ENCODE measurements at places on chromosomes 5 and 9. TPM values are rescaled to one million over a fixed set of nuclear protein-coding genes. Genes with fewer than 3 reads are reported as not detected.

Gene ABHD17B
- 35.0 TPM for total RNA-seq

- DNase-seq, result no peak
Observed at GRCh38 chr5:32387211-32387610, 57.3 kb downstream of the ZFR start.

- DNase-seq, result no peak
Observed at GRCh38 chr5:76490960-76491359, 87.9 kb downstream of the IQGAP2 start.

- DNase-seq, result no peak
Observed at GRCh38 chr5:59798862-59799667, 94.5 kb downstream of the PDE4D start.

DNA sequence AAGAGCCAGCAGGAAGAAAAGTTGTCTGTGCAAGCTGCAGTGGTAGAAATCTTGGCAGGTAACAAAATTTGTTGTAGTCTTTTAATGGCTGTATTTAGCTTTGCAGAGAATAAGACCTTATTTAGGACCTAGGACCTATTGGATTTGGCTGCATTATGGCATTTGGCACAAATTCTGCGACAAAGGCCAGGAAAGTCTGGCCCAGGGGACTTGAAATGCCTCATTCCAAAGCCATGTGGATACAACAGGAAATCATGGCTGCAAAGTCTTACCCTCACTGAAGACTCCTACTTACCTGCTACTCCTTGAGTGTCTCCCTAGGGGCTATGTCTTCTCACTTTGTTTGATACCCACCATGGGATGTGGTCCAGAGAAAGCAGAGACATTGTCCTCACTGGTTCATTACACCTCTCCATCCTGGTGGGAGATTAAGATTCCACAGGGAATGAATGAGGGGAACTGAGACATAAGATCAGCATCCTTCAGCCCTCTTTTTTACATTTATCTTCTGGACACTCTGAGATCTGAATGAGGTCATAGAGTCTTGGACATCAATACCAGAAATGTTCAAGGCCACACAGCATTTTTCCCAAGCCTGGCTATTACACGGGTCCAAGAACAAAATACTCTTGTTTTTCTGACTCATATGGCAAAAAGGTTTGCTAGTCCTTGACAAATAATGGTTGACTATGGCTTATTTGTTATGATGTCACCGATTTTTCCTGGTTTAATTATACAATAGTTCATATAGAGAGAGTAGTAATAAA lies 119.4 kb downstream of the PDE8B start:
- no peak for DNase-seq

Gene OR1Q1
- total RNA-seq, result not detected

GRCh38 chr9:137784046-137784445 lies 93.5 kb upstream of the CACNA1B start:
- DNase-seq, result no peak

GRCh38 chr9:129591916-129592315 lies 29.0 kb downstream of the C9orf50 start:
- no peak for DNase-seq

DNA sequence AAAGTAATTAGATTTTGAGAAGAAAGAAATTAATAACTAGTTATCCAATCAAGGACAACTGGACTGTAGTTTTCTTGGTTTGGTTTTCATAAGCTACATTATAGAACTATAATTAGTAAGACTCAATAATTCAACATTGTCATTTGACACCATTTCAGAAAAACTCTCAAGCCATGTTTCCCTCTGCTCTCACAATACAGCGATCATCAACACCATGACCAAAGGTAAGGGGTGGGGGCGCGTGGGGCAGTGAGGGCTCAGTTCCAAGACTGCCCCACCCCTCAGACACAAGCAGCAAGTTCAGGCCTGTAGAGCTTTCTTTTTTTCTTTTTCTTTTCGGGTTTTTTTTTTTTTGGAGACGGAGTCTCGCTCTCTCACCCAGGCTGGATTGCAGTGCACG lies 6.4 kb downstream of the CMBL start:
- DNase-seq, result peak; percentile 40

DNA sequence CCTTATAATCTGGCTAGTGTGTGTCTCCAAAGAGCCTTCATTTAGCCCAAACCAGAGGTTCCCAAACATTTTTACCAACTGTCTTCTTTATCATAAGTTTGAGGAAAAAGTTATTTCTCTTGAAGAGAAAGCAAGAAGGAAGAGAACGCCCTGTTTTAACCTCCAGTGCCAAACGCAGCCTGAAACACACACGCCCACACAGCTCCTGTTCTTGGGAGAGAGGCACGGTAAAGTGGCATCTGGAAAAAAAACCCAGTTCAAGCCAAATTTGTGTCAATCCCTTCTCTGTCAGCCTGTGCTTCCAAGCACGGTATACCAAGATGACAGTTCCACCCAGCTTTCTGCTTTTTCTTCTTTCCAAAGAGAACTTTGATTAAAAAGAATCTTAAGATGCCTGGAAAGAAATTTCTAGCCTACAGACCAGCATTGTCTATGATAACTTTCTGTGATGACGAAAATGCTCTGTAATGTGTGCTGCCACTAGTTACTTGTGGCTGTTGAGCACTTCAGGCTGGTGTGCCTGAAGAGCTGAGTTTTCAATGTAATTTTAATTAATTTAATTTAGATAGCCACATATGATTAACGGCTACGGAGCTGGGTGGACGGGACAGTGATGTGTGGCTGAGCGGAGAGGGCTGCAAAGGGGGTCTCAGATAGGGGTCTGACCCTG lies 62.3 kb downstream of the ACER2 start:
- DNase-seq, result no peak

Gene GALNT12
- total RNA-seq, result 1.3 TPM

Gene PTGR1
- 30.9 TPM for total RNA-seq

Gene ANP32B
- total RNA-seq, result 21.2 TPM

Gene CHSY3
- total RNA-seq, result 2.7 TPM

DNA sequence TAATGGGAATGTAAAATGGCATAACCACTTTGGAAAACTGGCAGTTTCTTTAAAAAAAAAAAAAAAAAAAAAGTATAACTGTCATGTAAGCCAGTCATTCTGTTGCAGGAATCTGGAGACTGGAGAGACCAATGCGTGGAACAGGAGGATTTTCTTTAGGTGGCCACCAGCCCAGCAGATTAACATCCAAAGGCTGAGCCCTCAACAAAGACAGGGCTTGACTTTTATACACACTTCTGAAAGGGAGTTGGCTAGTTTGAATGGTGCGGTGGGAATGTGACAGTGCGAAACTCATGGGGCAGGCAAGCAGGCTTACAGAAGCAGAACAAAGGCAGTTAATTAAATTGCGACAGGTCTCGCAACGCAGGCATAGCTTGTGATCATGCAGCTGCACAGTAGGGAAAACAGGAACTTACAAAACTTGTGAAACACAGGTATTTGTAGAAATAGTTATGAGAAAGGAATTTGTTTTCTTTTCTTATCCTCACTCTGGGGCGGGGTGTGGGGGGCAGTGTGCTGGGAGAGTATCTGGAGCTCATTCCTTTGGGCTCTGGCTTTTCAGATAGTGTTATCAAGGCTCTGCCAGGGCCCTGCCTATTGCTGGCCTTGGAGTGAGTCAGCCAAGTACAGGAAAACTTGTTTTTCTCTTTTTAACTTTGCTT lies 12.0 kb downstream of the UIMC1 start:
- DNase-seq, result no peak

GRCh38 chr5:170920196-170920595 lies 58.4 kb downstream of the RANBP17 start:
- DNase-seq, result no peak

DNA sequence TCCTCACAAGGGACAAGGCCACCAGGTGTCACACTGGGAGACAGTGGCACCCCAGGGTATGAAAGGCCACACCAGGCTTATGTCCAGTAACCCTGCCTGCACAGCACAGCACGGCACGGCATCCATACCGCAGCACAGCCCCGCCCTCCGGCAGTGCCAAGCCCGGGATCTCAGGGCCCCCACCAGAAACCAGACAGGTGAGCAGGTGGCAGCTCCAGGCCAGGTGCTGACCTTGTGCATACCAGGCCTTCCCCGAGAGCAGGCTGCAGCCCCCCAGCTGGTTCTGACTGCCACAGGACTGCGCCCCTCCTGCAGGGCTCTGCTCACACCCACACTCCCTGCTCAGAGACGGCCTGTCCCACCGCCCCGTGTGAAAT lies 56.5 kb downstream of the ADAMTS2 start:
- no peak for DNase-seq

- DNase-seq, result no peak
Observed at GRCh38 chr5:101977729-101978345, 318.2 kb downstream of the SLCO4C1 start.

DNA sequence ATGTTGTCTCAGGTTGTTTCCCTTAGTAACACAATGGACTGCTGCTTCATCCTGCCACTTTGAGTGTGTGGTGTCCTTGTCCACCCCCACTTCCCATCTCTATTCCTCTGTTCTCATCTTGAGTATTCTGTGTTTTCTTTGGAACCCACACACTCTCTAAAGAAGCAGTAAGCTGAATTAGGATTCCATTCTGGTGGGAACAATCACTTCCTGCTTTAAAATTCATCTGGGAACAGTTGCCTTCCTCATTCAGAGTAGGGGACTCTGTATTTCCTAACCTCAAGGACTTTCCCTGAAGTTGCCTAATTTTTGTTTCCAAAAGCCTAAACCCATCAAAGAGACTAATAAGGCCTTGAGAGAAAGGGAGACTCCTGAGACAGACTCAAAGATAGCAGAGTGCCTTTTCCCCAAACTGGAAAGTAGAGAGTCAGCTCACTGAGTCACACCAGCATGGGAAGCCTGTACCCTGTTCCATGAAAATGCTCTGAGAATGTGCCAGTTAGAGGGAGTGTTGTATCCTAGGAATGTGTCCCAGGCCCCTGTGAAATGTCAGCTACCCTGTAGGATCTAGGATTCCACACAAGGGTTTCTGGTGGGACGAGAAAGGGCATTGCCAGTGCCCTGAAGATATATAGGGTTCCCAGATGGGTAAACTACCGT lies 63.6 kb downstream of the CCDC192 start:
- no peak for DNase-seq

DNA sequence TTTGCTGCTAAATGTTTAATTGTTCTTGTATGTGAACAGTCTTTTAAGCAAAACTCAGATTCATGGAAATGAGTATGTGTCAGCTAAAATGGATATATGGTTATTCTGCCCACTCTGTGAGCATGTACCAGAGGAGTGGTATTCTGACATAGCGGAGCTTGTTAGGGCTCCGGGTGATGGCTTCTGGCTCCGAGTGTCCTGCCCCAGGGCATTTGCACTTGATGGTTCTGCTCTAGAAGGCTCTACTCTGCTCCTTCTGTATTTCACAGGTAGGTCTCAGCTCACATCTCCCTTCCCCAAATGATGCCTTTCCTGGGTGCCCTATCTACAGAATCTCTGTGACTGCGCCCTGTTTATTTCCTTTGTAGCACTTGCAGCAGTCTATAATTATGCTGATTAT lies 113.3 kb downstream of the ARHGAP26 start:
- DNase-seq, result no peak

Gene LMBRD2
- total RNA-seq, result 23.7 TPM

DNA sequence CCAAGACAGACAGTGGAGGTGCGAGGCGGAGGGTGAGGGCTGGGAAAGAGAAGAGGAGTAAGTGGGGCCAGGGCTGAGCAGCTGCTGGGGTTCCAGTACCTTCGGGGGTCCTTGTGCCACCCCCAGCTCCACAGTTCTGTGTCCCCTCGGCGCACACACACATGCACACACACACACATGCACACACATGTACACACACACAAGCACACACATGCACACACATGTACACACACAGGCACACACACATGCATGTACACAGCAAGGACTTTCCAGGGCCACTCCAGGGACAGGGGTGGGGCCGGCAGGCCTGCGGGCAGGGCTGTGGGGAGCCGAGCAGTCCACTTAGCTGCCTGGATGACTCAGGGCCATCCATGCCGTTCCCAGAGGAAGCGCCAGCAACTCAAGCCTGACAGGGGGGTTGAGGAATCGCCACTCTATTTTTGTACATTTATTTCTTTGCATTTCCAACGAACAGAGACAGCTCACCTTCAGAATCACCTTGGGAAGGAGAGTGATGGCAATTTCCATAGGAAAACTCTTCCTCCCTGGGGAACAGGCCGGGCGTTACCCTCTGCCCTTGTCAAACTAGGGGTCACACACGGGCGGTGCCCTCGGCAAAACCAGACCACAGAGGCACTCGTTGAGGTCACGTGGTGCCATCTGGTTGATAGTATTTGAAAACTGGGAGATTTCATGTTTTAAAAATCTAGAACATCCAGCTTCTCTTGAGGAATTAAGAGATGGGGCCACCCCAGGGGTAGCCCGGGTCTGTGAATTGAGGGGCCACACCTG lies 135.7 kb downstream of the ADAMTS2 start:
- DNase-seq, result no peak

DNA sequence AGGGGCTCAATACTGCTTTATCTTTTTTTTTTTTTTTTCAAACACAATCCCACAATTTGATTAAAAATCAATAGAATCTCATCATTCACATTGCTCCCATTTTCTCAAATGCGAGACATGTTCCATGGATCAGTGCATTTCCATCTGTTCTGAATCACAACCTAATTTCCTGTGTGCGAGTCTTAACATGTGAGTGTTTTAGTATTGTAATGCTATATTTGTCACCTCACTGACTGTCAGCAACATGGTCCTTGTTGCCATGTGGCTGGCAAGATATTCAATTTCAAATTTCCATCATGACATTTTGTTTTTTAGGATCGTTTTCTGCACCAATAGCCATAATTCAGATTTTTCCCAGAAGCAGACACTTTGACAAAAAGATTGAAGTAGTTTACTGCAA lies 233.2 kb upstream of the PRDM9 start:
- DNase-seq, result no peak

Gene CLTA
- total RNA-seq, result 48.4 TPM

- DNase-seq, result no peak
Observed at GRCh38 chr5:156019571-156020180, 307.3 kb upstream of the SGCD start.

Gene ACOT12
- total RNA-seq, result 0.53 TPM

GRCh38 chr5:181197326-181197951 lies 7.6 kb downstream of the TRIM7 start:
- DNase-seq, result no peak

DNA sequence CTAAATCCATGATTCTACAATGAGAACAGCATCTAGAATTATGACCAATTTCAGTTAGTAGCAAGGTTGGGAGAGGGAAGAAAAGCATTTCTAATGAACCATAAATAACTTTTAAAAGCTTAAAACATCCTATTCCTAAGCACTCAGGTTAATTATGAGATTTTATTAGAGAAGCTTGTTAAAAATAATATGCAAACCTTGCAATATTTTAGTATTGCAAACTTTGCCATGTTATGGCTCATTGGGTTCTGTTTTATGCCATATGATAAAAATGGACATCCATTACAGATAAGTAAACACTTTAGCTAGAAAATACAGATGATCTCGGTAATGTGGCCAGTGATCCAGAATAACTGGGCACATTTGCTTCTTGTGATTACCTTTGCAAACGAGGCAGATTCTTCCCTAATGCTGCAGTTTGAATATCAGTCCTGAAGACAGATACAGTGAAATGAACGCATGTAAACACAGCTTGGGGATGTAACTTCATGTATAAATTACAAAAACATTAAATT lies 447.0 kb downstream of the PLK2 start:
- no peak for DNase-seq

Gene DNM1
- total RNA-seq, result 1.8 TPM

Gene JAKMIP2
- total RNA-seq, result not detected

- peak; percentile 86 for DNase-seq
Observed at GRCh38 chr5:55427157-55427556, 107.6 kb downstream of the PLPP1 start.

- DNase-seq, result no peak
Observed at GRCh38 chr9:130053109-130053503, 600 bp upstream of the GPR107 start.

Gene SPATA31D4
- total RNA-seq, result not detected

- no peak for DNase-seq
Observed at GRCh38 chr9:87889065-87889881, 6.6 kb downstream of the SPATA31E1 start.

Data from gastrocnemius medialis (tissue), 4 donors.